ENCODE measurements at places on chromosomes 5 and 9.

GRCh38 chr5:27216367-27216950 is 178.1 kb upstream of the CDH9 start:
- DNase-seq, result no peak

DNA sequence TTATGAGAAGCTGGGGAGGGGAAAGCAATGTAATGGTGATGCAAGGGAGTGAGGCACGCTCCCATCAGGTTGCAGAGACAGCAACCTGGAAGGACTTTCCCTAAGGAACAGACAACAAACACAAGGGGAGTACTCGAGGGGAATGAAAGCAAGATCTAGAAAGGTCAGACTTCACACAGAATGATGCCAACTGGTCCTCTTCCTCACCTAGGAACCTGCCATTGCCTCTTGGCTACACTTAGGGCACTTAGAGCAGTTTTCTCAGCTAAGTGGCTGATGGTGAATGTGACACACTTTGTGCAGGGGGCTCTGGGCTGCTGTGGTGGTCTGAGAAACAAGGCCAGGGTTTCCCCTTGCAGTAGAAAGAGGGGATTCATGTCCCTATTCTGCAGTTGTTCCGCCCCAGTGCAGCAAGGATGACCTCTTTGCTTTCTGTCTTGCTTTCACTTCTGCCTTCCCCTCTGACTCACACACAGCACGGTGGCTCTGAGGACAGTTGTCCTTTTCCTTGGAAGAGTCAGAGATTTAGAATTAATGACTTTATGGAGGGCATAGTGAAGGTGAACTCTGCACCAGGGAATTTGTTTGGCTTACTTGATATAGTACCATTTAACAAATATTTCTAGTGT is 394.0 kb upstream of the KLF4 start:
- DNase-seq, result no peak

- DNase-seq, result no peak
Observed at GRCh38 chr5:29252390-29252789, 1941.1 kb upstream of the CDH6 start.

GRCh38 chr9:114369216-114370130 is 18.3 kb downstream of the AKNA start:
- DNase-seq, result no peak

DNA sequence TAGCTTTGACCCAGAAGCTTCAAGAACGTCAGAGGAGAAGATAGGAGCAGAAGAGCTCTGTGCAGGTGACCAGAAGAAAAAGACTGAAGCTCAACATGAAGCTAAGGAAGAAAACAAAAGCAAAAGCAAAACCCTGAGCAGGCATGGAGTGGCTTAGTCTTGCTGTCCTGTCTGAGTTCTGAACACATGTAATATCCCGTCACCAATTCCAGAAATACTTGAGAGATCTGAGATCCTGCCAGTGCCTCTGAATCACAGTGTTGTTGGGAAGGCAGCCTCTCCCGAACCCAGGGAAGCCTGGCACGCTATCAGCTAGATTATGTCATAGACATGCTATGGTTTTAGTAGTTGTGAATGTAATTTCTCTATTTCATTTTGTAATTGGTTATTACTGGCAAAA is 235.7 kb downstream of the ICE1 start:
- no peak for DNase-seq

DNA sequence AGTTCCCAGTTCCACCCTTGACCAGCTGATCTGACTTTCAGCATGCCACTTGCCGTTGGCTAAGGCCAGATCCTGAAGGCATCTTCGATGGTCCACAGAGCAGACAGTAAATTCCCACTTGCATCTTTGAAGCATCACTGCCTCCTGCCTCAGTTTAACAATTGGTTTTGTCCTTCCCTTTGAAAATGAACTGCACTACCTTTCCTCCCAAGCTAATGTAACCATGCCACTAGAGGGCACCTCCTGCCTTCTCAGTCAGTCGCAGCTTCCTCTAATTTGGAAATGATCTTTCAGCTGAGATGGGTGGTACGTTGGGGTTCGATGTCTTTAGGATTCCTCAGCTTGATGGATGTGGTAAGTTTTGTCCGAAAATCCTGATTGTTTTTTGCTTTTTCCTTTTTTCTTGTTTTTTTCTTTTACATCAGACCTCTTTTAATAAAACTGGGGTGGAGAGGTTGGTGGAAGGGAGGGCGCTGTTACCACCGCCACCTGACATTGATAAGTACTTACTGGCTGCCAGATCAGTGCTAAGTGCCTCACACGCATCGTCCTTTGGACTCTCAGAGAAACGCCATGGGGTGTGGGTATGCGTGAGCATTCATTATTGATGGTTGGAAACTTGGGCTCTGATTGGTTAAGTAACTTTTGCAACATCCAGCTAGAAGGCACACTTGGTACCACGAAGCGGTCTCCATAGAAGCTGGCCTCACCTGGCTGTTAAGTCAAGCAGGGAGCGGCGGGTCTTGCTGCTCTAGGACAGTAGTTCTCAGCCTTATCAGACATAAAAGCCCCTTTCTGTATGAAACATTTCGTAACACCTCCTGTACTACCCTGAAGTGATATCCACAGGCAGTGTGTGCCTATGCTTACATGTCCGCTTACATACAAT is 16.9 kb downstream of the PTTG1 start:
- no peak for DNase-seq

DNA sequence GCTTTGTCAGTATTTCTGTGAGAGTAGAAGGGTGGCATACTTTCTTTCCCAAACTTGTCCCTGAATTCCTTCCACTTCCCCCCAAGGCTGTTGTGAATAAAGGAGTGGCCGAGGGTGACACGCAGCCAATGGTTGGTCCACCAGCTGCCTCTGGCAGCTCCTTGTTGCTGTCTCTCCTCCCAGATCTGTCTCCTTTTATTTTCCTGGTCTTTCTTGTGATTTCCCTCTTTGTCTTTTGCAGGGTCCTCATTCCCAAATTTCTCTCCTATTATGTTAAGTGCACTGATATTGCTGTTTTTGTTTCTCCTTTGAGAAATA is 137.5 kb upstream of the HMHB1 start:
- DNase-seq, result no peak

- no peak for DNase-seq
Observed at GRCh38 chr5:149913436-149914419, 30.9 kb downstream of the PDE6A start.

GRCh38 chr9:133008824-133009223 is 22.0 kb upstream of the GTF3C5 start:
- DNase-seq, result no peak

DNA sequence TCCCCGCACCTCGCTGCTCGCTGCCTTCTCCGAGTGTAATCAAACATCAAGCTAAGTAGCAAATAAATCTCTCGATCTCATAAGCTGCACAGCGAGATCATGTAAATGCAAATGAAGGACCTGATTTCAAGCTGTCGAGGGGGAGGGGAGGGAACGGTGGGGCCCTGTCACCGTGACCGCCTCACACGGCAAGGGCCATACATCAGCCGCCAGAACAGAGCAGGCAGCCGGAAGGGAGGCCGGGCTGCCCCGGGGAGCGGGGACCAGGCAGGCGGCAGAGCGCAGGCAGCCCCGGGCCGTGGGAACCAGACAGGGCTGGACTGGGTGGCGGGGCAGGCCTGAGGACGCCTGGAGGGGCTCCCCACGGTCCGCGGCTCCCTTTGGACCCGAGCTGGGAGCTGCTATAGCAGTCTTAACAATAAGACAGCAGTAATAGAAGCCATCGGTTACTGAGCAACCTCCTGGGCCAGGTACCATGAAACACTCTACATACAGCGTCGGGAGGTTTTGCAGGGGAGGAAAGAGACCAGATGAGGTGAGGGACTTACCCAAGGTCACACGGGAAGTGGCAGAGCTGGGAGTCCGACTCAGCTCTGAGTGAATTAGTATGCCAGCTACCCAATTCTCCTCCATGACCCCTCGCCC is 76.8 kb downstream of the CFAP77 start:
- DNase-seq, result no peak

GRCh38 chr5:71011194-71011792 is 13.8 kb downstream of the NAIP start:
- DNase-seq, result no peak

DNA sequence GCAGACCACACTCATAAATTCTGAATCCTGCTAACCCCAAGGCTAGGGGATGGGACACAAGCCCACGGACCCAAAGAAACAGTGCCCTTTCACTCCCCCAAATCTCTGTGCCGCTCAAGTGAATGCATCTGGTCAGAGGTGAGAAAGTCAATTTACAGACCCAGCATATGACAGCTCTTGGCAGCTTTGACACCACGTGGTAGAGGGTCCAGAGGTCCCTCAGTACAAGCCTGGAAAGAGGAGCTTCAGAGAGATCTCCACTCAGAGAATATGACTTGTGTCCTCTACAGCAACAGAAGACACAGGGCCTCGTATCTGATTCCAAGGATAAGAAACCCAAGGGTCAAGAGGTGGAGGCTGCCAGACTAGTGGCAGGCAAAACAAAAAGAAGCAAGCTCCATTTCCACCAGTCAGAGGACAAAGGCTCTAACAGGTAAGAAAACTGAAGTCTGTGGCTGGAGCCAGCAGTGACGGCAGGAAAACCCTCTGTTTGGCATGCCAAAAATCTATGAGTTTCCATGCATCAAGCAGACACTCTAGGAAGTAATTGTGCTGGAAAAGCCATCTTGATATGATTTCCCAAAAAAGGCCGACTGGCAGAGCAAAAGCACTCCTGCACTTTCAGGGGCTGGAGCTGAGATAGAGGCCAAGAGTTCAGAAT is 138.7 kb downstream of the UGCG start:
- DNase-seq, result no peak

- no peak for DNase-seq
Observed at GRCh38 chr5:81761270-81761669, 10.4 kb upstream of the SSBP2 start.

GRCh38 chr5:124923131-124923530 is 176.7 kb upstream of the ZNF608 start:
- no peak for DNase-seq

DNA sequence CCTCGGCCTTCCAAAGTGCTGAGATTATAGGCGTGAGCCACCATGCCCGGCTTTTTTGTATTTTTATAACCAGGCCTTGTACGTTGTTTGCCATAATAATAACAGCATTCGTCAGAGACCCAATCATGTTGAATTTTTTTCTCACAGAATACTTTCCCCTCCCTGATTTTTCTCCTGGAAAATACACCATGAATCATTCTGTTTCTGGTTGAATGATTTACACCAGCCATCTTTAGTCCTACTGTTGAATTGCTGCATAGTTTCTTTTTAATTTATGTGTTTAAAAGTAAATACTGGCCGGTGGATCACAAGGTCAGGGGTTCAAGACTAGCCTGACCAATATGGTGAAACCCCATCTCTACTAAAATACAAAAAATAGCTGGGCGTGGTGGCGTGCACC is 3.5 kb downstream of the CNOT8 start:
- no peak for DNase-seq

DNA sequence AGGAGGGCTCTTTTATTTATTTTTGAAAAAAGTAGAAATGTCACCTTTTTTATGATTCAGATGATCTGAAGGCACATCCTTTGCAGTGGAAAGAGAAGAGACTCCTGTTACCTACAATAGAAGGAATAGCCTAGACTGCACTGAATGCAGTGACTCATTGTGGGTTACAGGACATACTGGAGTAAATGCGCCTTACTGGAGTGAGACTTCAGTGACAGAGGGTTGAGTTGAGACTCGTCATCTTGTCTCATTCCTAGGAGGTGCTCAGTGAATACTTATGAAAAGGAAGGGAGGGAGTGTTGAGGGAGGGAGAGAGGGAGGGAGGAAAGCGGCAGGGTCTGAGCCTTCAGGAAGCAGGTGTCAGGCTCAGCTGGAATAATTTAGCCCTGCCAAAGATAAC is 25.2 kb downstream of the ANKRA2 start:
- no peak for DNase-seq

DNA sequence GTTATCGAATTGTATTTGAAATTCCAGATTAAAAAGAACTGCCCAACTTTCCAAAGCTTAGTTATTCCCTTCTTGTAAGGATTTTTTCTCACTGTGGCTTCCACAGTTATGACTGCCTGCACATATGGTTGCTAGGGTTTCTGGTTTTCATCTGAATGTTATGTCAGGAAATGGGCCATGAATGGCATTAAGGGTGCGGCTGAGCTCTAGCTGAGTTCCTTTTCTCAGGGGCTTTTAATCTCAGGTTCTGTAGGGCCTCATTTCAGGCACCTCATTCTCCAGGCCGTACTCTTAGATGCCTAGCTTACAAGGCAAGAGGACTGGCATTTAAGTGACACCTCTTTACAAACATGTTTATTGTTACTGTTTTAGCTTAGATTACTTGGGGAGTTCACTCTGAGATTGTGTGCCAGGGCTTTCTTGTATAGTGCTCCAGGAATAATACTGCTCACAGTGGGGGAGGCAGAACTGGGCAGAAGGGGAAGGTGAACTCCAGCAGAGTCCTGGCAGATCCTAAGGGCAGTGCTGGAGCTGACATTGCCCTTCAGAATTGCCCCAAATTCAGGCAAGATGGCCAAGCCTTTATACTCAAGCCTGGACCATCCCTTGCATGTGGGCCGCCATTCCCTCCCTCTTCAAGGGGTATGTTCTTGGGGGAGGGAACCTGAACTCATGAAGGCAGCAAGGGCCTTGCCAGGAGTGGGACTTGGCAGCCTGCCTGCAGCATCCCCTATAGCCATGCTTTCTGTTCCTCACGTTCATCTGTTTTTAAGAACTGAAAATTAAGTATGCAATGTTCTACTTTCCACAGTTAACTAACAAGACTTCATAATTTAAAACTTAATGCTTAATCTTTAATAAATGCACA is 111.5 kb downstream of the KDM4C start:
- no peak for DNase-seq

DNA sequence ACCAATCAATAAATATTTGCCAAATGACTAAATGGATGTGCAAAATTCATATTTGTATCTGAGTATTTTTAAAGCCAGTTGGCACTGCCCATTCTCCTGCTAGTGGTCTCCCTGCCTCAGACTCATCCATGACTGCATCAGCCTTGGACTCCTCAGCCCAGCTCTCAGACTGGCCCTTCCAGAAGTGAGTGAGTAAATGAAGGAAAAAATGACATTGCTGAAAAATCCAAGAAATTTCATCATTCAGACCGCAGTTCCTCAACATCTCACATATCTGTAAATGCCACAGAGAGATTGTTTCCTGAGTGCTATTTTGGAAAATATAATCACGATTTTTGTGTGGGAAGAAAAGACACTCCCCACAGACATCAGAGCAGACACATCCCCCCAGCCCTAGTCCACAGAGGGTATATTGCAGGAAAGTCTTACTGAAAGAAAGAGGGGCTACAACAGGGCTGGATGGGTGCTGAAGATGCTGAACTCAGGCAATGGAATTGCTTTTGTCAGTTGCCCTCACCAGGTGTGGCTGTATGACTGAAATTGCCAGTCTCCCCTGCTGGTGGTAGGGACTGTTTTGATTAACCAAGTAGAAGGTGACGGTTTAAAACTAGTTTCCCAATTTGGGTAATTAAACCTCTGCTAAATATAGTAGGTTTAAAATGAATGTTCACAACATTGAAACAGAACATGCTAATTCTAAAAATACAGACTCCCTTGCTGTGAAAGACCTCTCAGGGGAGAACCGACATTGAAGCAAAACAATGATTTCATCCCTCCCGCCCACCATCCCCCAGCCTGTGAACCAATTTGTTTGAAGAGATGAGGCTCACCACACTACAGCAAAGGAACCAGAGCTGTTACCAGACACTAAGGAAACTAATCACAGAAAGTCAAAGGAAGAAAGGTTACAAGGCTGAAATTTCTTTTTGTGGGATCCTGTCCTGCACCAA is 158.8 kb downstream of the DEPDC1B start:
- no peak for DNase-seq
